ENCODE measurements at places on chromosomes 11 and 22.
A peak's percentile ranks its signal among the peaks of the same experiment; 100 is the strongest.

GRCh38 chr22:26952004-26952403 is 294.6 kb downstream of the MIAT start:
- no peak for DNase-seq

- DNase-seq, result no peak
Observed at GRCh38 chr11:48044577-48044976, 64.2 kb downstream of the PTPRJ start.

GRCh38 chr11:121844016-121844415 is 272.0 kb downstream of the BLID start:
- DNase-seq, result no peak

DNA sequence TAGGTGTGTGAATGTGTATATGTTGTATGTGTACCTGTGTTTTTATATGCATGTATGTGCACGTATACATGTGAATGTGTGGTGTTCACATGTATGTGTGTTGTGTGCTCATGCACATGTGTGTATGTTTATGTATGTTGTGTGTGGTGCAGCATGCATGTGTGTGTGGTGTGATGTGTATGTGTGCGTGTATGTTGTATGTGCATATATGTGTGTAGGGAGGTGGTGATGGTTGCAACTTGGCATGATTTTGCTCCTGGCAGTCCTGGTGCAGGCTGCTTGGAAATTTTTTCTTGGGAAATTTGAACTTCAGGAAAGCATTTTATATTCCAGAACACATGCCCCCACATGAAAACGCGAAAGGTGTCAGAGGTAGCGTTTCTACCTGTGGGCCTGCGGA is 1177.8 kb downstream of the TBC1D22A start:
- DNase-seq, result no peak

GRCh38 chr11:91790346-91791170 is 434.1 kb upstream of the FAT3 start:
- DNase-seq, result no peak

DNA sequence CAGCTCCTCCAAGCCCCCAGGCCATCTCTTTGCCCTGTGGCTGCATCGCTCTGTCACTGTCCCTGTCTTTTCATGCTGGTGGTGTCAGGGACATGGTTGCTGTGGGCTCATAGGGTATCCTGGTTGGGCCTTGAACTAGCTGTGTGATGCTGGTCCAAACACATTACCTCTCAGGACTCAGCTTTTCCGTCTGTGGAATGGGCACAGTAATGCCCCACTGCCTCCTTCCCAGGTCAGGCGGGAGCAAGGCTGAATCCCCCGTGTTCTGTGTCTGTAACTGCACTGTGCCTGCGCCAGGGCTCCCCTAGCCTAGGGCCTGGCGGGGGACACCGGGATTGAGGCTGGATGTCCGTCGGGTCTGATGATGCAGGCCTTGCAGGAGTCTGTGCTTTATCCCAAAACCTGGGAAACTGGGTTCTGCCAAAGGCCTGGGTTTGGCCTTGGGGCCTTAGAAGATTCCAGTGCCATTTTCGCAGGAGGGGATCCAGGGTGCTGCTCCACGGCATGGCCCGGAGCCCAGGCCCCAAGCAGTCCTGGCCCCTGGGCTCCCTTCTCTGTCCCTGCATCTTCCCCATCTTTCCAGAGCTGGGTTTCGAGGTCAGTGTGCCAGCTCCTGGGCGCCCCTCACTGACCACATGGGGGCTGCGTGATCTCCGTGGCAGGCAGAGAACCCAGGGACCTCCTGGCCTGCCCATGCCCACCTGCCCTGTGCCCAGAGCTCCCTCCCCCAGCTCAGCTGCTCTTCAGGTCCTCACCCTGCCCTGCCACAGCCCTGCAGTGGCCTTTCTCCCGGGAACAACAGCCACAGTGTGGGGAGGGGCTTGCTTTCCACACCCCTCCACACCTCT is 32.7 kb upstream of the CELSR1 start:
- no peak for DNase-seq

DNA sequence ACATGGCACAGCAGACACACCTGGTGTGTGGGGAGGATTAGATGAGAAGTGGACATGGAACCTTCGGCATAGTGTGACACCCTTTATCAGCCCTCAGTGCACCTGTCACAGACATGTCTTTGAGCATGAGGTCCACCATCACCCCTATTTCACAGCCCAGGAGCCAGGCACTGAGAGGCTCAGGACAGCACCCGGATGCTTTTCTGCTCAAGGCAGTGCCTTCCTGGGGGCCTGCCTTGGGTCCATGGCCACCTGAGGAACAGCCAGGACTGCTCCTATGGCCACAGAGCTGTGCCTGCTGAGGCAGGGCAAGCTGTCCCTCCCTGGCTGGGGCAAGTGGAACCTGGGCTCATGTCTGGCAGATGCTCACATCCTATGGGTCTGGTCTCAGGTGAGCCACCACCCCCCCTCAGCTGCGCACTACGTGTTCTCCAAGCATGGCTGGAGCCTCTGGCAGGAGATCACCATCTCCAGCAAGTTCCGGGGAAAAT is 75.8 kb downstream of the MORC2 start:
- DNase-seq, result no peak

GRCh38 chr11:73461335-73461840 is 85.2 kb downstream of the RELT start:
- no peak for DNase-seq

GRCh38 chr11:12207384-12208150 is 97.2 kb downstream of the MICAL2 start:
- DNase-seq, result no peak

GRCh38 chr22:17824457-17824856 is 50.2 kb upstream of the BID start:
- DNase-seq, result no peak

DNA sequence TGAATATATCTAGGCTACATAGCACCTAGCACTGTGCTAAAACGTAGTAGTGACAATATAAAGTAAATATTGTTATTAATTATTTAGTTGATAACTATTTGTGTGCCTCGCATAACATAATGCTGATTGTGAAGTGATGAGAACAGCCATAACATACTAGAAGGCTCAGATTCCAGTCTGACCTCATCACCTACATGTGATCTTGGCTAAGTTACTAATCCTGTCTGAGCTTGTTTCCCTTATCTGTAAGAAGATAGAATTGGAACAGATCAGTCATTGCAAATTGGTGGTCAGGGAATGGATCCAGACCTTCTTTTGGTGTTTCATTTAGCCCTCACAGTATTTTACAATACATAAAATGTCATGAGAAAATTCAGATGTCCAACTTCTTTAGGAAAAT is 103.4 kb upstream of the SEZ6L start:
- no peak for DNase-seq

DNA sequence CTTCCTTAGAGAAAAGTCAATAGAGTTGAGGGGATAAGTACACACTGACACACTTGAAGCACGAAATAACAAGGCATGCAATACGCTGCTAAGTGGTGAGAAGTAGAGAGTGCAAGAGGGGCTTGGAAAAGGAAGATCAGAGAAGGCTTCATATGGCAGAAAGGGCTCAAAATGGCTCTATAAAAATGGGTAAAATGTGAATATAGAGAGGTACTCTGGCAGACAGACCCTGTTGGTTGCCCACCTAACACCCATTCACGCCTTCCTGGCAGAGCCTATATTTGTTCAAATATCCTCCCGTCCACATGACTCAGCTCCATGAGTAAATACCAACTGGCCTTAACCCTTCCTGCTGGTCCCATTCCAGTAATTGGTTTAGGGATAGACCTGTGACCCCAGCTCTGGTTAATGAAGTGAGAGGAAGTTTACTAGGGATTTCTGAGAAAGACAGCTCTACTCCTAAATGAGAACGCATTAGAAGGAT is 38.9 kb upstream of the CCDC34 start:
- no peak for DNase-seq

GRCh38 chr11:118621071-118621783 is 13.8 kb downstream of the PHLDB1 start:
- peak; percentile 74 for DNase-seq

DNA sequence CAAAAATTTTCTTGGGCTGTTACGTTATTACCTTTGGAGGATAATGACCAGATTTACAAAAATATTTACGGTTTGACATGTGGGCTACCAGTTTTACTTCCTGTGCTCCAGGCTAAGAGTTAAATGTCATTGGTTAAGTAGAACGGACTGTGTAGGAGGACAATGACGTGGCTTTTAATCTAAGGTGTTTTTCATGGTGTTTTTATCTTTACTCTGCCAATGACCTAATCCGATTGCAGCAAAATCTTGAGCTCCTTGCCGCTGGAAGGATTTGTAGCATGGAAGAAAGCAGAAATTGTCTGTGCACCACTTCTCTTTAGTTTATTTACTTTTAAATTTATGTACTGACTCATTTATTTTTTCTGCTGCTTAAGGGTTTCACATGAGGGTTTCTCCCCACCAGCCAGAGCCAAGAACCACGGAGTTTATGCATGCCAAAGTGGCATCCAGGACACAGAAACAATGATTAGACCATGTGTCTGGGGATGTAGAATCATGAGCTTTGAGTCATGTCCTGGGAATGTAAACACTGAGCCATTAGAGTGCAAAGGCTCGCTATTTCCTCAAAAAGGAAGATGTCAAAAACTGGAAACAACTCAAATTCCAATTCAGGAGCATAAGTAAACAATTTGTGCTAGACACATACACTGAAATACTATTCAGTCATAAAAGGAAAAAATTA is 1.9 kb upstream of the CARD16 start:
- DNase-seq, result no peak

- DNase-seq, result no peak
Observed at GRCh38 chr11:65571940-65572339, 398 bp upstream of the FAM89B start.

GRCh38 chr11:111001081-111001430 is 244.5 kb upstream of the POU2AF2 start:
- no peak for DNase-seq
